Activated CD4-positive, alpha-beta T cell treated with anti-CD3 and anti-CD28 coated beads for 36 hours (primary cell): ENCODE measurements at places on chromosomes 1 and 21.

GRCh38 chr1:198606020-198606438, 32.8 kb upstream of the PTPRC start:
- DNase-seq = no peak

- DNase-seq = peak; percentile 80
Observed at GRCh38 chr1:30759718-30760281, 2.2 kb upstream of the LAPTM5 start.

DNA sequence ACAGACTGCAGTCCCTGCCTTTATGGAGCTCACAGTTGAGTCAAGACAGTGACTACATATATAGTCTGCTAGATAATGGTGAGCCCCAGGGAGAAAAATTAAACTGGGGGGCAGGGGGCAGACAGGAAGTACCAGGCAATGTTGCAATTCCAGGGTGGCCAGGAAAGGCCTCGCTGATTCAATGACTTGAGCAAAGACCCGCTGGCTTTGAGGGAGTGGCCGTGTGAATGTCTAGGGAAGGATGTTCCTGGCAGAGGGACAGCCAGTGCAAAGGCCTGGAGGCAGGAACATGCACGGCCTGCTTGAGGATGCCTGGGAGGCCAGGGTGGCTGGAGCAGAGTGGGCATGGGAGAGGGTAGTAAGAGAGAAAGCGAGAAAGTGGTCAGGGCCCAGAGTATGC, 23.0 kb upstream of the EPHA8 start:
- no peak for DNase-seq

- DNase-seq = no peak
Observed at GRCh38 chr1:83109692-83110091, 889.2 kb downstream of the TTLL7 start.

DNA sequence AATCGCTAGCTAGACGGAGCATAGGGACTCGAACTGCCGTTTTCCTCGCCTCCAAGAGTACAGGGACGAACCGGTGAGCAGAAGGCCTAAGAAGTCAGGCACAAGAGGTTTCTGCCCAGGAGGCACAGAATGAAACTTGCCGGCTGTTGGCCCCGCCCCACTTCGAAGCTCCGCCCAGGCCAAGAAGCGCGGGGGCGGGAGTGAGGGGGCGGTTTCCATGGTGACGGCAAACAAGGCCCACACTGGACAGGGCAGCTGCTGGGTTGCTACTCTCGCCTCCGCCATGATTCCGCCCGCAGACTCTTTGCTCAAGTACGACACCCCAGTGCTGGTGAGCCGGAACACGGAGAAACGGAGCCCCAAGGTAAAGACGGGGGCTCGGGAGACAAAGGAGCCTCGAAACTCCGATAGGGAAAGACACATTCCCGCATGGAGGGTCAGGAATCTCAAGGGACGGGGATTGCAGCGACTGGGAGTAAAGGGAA, at the start of gene DNALI1:
DNALI1 (plus strand) TSS at position 229 of the 485 bp plus-strand sequence; CDS start at position 284, 55 bp downstream.
- peak; percentile 61 for DNase-seq

DNA sequence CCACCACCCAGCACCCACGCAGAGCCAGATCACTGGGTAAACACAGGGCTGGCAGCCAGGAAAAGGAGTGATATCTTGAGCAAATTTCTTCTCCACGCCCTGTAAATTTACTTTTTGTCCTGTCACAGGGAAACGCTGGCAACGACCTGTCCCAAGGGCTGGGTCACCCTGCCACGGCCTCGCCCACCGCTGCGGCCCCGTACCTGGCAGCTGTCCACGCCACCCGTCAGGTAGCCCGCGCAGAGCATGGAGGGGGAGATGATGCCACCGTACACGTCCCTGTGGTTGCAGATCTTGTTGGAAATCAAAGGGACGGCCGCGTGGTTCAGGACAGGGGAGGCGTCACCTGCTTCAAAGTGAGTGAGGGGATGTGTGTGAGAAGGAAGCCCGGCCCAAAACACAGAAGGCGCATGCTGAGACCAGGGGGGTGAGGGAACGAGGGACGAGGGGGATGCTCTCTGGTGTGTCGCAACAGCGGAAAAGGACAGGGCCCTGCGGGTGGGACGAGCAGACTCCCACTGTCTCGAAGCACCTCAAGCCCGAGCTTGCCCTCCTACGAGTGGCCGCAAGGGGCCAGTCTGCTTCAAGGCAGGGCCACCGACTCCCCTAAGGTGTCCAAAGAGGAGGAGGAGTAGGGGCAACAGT, 10.1 kb upstream of the TFF1 start:
- DNase-seq = no peak

DNA sequence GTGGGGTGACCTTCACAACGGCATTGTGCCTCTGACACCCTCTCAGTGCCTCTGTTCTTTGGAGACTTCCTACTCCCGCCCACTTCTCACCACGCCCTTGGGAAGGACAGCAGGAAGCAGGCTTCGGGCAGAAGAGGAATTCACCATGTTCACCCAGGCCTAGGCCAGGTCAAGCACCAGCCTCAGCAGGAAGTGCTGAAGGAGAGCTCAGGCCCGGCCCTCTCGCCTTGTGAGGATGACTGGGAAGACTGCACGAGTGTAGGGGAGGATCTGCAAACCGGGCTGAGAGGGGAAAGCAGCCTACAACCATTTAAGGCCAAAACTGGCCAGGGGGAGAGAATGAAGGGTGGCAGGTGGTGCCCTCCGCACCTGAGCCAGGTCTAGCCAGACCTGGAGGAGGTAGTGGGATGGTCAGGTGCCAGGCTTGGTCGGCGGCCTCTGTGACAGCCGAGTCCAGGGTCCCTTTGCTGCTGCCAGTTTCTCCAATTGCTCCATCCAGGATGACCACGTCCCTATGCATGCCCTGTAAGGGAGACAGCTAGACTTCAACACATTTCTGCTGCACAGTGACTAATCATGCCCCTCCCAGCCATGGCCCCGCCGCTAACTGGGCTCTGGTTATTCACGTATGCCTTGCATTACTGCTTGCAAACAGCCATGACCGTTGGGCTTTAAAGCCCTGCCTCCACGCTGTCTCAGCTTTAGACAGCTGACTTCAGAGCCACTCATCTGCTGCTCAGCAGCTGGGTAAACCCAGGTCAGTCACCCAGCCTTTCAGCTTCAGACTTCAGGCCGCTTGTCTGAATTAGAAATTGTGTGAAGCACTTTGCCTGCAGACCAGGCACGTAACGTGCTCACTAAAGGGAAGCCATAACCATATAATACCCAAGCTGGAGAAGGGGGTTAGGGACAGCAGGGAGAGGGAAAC, 8.9 kb downstream of the MRTO4 start:
- no peak for DNase-seq
